KBM-7 (cell line): ENCODE measurements at places on chromosomes 7 and 10.
A peak's percentile ranks its signal among the peaks of the same experiment; 100 is the strongest.

DNA sequence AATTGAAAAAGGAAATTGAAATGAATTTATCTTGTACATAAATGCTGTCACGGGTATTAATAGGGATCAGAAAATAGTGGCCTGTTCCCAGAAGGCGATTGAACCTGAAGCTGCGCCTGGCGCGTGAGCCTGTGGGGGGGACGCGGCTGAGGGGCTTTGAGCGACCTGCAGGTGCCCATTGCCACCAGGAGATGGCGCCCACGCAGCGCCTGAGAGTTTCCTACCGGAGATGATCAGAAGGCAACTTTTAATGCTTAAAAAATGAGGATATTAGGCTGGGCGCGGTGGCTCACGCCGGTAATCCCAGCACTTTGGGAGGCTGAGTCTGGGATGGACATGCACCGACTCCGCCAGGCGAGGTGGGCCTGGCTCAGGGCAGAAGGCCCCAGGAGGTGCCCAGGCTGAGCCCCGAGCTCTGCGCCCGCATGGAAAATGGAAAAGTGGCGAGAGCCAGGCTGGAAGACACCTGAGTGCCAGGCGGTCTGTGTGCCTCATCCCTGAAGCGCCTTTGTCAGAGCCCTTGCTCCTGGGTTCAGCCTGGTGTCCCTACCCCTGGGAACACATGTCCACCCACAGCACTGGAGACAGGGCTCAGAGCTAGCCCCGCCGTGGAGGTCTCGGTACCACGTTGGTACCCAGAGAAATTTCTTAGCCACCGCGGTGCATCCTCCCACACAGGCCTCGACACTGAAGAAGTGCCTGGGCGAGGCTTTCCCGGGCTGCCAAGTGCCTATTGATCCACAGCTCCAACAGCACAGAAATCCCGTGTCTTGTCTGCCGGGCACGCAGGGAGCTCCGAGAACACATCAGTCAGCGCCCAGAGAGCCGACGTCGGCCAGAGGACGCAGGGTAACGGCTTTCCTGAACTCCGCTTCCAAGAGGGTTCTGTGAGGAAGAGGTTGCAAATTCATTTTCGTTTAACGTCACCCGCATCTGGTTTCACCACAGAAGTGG is 117.4 kb downstream of the INPP5A start:
- peak; percentile 73 for DNase-seq

DNA sequence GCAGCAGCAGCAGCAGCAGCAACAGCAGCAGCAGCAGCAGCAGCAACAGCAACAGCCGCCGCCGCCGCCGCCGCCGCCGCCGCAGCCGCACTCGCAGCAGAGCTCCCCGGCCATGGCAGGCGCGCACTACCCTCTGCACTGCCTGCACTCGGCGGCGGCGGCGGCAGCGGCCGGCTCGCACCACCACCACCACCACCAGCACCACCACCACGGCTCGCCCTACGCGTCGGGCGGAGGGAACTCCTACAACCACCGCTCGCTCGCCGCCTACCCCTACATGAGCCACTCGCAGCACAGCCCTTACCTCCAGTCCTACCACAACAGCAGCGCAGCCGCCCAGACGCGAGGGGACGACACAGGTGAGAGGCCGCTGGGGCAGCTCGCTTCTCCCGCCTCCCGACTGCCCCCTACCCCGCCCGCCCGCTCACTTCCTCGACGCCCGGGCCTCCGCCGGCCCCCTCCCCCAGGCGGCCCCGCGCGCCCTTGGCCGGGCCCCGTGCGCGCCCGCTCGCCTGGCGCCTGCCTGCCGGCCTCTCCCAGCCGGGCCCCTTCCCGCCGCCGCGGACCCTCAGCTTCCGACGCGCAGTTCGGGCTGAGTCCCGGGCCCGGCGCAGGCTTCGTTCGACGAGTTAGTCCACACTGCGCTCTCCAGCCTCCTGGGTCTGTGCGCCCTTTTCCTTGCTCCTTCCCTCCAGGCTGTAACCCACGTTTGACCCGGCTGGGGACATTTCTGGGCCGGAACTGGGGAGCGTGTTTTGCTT is 882 bp downstream of the DLX6 start:
- DNase-seq = peak; percentile 77

GRCh38 chr7:44378744-44379143 is 53.4 kb upstream of the CAMK2B start:
- no peak for DNase-seq

DNA sequence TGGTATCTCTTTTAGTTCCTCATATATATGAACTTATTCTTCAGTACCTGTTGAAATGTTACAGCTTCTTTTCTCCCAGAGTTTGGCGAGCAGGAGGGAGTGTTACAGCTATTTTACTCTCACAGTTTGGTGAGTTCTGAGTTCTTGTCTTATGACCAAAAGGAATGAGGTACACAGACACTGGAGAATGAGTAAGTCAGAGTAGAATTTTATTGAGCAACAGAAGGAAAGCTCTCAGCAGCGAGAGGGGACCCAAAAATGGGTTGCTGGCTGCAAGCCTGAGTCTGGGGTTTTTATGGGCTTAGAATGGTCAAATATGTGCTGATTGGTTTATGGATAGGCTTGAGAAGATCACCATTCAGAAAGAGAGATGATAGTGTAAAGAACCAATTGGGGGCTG is 175.2 kb downstream of the CDK14 start:
- DNase-seq = no peak

DNA sequence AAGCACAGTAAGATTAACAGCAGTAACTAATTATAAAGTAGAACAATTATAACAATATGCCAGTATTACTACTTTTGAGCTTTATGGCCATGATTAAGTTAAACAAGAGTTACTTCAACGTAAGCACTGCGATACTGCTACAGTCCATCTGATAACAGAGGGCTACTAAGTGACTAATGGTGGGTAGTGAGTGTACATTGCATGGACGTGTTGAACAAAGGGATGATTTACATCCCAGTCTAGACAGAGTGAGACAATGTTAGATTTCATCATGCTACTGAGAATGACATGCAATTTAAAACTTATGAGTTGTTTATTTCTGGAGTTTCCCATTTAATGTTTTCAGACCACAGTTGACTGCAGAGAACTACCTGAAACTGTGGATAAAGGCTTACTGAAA is 45.6 kb downstream of the TPST1 start:
- DNase-seq = no peak

DNA sequence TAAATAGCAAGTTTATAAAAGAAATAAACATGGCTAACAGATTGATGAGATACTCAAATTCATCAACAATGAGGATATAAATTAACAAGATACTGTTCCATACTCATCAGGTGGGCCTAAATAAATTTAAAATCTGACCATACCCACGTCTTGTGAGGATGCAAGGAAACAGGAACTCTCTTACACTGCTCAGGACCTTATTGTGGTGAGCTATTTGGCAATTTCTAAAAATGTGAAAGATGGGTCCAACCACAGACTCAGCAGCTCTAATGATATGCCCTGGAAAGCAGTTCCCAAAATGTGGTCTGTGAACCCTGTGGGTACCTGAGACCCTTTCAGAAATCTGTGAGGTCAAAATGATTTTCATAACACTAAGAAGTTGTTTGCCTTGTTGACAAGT is 21.5 kb downstream of the RPP38 start:
- no peak for DNase-seq

- DNase-seq = no peak
Observed at GRCh38 chr7:148398844-148399365, 191.7 kb upstream of the C7orf33 start.

DNA sequence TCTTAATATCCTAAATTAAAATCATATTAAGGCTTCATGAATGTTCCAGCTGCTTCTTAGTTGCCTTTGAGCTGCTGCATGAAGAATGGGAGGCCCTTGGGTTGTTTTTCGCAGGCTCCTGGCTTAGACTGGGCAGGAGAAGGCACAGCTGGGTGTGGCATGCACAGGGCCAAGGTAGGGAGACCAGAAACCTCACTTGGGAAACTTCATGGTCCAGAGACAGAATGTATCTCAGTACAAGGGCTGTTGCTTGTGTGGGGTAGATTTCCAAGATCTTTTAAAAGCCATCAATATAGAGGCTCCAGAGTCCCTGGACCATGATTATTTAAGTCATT is 49.9 kb downstream of the BUB3 start:
- DNase-seq = no peak

DNA sequence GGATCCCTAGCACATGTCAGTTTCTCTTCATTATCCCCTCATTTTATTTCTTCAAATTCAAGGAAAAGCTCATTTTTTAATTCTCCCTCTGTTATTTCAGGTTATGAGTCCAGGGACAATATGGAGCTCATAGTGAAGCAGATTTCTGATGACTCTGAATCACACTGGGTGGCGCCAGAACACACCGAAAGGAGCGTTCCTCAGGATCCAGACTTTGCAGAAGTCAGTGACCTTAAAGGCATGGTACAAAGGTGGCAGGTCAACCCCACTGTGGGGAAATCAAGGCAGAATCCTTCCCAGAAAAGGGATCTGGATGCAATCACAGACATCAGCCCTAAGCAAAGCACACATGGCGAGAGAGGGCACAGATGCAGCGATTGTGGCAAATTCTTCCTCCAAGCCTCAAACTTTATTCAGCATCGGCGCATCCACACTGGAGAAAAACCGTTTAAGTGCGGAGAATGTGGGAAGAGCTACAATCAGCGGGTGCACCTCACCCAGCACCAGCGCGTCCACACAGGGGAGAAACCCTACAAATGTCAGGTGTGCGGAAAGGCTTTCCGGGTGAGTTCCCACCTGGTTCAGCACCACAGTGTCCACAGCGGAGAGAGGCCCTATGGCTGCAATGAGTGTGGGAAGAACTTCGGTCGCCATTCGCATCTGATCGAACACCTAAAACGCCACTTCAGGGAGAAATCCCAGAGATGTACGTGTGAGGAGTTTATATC is 21.4 kb downstream of the ZKSCAN5 start:
- DNase-seq = peak; percentile 33

GRCh38 chr7:92997152-92997551 is 120.6 kb downstream of the SAMD9 start:
- DNase-seq = no peak

DNA sequence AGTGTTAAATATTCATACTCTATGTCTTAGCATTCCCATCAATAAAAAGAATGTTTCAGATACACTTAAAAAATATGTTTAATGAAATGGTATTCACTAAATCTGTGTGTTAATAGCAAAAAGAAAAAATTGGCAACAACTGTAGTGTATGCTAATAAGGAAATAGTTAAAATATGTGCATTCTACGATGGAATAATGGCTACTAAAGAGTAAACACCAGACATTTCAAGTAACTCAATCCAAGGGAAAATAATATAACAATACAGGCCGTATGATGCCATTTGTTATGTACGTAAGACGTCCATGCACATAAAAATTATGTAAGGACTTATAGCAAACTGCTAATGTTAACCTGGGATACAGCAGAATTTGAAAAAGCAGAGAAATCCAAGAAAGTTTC is 46.6 kb downstream of the MAD1L1 start:
- no peak for DNase-seq

- peak; percentile 37 for DNase-seq
Observed at GRCh38 chr7:24587853-24588252, 14.6 kb downstream of the PALS2 start.

DNA sequence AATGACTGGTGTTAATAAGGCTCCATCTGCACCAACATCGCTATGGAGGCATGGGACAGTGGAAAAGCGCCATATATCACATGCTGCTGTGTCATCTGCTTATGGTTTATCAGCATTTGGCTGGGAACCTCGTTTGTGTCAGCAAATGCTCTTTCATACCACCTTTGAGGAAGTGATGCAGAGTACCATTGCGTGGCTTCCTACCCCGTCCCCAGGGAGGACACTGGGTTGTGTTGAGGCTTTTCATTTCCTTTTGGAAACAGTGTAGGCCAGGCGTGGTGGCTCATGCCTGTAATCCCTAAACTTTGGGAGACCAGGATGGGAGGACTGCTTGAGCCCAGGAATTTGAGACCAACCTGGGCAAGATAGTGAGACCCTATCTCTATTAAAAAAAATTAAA is 6.8 kb downstream of the TACR2 start:
- peak; percentile 35 for DNase-seq

GRCh38 chr7:25694211-25694610 is 457.8 kb upstream of the NFE2L3 start:
- DNase-seq = no peak

- DNase-seq = no peak
Observed at GRCh38 chr10:31762316-31762715, 166.3 kb downstream of the ARHGAP12 start.

- DNase-seq = no peak
Observed at GRCh38 chr7:98439484-98439883, 38.6 kb upstream of the BAIAP2L1 start.

DNA sequence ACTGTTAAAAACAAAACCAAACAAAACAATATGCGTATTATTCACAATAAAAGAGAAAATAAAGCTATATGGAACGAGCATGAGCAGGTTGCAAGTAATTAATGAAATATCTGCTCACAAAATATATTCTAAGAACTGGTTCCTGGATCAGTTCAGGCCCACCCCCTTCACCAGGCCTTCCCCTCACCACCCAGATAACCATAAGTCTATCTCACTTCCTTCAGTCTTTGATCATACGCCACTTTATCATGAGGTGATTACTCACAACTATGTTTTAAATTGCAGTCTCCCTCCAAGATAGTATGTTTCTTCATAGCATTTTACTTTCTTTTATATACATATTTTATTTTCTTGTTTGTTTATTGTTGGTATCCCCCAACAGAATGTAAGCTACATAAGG is 263.1 kb upstream of the HGF start:
- DNase-seq = no peak

GRCh38 chr7:139051655-139052054 is 15.8 kb upstream of the ZC3HAV1L start:
- DNase-seq = no peak

DNA sequence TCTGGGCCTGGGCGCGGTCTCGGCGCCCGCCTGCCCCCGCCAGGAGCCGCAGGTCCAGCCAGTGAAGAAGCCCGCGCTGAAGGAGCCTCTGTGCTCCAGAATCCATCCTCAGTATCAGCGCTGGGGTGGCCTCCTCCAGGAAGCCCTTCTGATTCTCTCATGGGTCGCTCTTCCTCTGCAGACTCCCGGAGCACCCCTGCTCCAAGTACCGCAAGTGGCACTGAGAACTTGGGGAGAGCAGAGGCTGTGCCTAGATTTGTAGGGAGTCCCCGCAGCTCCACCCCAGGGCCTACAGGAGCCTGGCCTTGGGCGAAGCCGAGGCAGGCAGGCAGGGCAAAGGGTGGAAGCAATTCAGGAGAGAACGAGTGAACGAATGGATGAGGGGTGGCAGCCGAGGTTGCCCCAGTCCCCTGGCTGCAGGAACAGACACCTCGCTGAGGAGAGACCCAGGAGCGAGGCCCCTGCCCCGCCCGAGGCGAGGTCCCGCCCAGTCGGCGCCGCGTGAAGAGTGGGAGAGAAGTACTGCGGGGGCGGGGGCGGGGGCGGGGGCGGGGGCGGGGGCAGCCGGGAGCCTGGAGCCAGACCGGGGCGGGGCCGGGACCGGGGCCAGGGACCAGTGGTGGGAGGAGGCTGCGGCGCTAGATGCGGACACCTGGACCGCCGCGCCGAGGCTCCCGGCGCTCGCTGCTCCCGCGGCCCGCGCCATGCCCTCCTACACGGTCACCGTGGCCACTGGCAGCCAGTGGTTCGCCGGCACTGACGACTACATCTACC is at the start of gene ALOX5:
Gene ALOX5 (plus strand): TSS at position 641 of the 774 bp plus-strand sequence. CDS start 64 bp downstream, at position 705.
- DNase-seq = peak; percentile 57

DNA sequence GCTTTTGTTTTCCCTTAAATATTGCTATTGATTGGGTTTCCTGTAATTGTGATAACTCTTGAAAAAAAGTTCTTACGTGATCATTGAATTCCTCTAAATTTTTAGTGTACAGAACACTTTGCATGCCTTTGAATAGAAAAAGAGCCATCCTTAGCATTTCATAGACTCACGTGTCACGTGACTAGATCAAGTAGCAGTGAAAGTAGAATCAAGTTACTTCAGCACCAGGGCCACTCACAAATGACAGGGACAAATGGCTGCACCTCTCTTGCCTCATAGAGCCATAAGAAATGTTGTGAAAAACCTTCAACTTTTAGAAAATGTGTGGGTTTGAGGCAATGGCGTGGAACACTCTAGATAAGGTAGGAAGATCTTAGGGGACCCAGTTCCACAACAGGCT is 203.8 kb downstream of the ZEB1 start:
- no peak for DNase-seq
